ENCODE measurements at places on chromosomes 1 and 21. TPM values are rescaled to one million over a fixed set of nuclear protein-coding genes. Genes with fewer than 3 reads are reported as not detected.

SFN gene
- total RNA-seq: 0.13 TPM

TEX38 gene
- not detected for total RNA-seq

NUP210L gene
- under 0.01 TPM for total RNA-seq

ATPAF1 gene
- 25.0 TPM for total RNA-seq

FAM3B gene
- total RNA-seq: not detected
